Ovary (tissue), 10 donors: ENCODE measurements at places on chromosomes 3 and 15.
A peak's percentile ranks its signal among the peaks of the same experiment; 100 is the strongest.

DNA sequence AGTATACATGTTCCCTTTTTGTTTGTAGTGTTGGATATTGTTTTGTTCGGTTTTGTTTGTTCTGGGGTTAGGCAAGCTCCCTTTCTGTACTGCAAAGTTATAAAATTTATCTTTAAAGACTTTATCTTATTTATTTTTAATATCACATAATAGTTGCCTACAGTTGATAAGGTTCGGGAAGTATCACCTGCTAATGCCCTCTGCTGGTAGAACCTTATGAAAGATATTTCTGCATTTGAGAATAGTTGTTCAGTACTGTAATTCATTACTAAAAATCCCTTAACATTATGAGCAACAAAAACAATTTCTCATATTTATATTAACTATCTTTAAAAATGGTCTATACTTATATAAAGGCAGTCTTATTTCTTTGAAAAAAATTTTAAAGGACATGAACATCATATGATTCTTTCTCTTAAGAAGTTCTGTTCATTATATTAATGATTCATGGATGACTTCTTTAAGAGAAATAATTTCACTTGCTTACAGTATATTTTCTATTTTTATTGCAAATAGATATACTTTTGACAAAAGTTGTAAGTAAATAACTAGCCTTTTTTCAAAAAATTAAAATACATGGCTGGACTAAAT, 1126.8 kb downstream of the SI start:
- no peak for DNase-seq

DNA sequence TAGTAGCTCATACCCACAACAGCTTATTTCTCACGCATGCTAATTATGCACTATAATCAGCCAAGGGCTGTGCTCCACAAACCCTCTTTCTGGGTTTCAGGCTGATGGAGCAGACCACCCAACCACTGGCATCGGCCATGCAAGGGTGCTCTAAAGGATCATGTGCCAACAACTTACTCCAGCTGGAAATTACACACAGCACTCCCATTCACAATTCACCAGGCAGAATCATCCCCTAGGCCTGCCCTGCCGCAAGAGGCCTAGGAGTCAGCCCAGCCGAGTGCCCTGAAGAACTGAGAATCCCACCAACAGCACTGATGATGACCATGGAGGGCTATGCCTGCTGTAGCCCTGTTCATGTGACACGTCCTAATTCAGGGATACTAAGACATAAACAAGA, 216.2 kb upstream of the CHRNA7 start:
- DNase-seq: no peak

GRCh38 chr3:171261487-171261886, 198.7 kb downstream of the TNIK start:
- no peak for DNase-seq

DNA sequence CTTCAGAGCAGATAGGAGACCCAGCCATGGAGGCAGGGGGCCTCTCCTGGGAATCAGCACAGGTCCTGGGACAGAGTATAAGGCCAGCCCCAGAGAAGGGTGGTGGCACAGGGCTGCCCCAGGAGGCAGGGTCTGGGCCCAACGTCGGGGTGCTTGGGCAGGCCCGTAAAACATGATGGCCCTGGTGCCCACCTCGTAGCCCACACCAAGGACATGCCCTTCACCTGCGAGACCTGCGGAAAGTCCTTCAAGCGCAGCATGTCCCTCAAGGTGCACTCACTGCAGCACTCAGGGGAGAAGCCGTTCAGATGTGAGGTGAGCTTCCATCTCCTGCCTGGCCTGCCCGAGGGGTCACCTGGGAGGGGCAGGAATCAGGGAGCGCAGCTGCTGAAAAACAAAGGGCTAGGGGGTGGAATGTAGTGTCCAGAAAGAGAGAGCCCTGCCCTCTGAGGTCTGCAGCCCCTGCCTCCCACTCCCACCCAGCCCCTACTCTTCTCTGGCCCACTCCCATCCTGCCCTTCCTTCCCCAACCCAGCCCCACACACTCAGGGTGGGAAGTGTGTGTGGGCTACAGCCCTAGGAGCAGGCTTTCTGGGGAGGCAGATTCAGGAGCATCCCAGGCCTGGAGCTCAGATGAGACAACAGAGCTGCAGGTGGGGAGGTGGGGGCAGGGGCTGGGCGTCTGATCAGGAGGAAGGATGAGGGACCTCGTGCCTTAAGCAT, 9.5 kb downstream of the ZBTB47 start:
- no peak for DNase-seq

DNA sequence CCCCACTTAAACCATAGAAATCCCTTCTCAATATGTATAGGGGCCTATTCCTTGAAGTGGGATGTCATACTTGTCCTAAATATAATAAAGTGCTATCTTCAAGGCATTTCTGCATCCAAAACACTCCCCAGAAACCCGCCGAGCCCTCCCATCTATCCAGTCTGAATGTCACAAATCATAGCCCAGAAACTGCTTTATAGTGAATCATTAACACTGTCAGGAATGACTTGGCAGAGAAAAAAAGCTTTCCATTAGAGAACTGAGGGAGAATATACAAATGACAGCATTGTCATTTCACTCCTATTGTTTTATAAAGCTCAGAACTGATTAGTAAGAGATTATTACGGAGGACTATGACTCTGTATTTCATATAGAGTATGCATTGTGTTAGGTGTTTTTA, 48.4 kb upstream of the MEIS2 start:
- DNase-seq: no peak

DNA sequence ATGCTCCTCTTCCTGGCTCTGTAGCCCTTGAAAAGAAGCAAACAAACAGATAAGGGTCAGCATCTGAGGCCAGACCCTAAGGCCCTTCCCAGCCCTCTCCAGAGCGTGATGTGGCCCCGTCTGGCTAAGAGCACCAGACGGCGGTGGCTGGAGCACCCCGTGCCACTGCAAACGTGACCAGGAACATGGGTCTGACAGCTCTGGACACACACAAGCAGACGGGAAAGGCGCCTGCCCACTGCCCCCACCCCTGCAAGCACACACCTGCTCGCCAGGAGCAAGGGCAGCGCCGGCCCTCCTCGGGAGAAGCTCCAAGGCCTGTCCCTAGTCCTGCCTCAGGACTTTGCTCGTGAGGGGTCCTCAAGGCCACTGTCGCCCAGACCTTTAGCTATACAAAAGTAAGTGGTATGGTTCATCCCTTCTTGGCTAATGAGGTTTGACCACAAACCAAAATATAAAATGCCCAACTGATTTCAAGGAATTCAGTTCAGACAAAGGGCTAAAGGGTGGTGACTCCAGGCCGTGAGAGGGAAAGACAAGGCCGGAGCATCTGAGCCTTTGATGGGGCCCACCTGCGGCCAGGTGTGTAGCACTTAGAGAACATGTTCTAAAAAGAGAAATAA, 90.4 kb downstream of the XXYLT1 start:
- no peak for DNase-seq

GRCh38 chr3:136434429-136434828, 184.3 kb downstream of the PCCB start:
- DNase-seq: no peak

- peak; percentile 30 for DNase-seq
Observed at GRCh38 chr15:48392356-48392755, 61.1 kb downstream of the DUT start.

- no peak for DNase-seq
Observed at GRCh38 chr3:138718849-138719248, 110.3 kb downstream of the FAIM start.

GRCh38 chr15:40931300-40932142, 2.4 kb downstream of the DLL4 start:
- no peak for DNase-seq

DNA sequence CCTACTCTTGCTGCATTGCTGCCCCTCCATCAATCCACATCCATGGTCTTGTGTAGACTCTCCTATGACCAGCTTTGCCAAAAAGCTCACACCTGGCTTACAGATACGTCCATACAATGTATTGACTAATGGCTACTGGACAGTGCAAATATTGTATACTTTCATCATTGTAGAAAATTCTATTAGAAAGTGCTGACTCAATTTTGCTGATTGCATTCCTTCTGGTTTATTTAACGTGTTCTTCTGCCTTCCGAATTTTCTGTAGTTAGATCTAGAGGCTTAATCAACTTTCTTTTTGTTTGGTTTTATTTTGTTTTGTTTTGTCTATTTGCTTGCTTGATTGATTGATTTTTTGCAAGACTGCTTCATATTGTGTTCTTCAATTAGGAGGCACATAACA, 29.8 kb upstream of the CNOT10 start:
- DNase-seq: no peak

DNA sequence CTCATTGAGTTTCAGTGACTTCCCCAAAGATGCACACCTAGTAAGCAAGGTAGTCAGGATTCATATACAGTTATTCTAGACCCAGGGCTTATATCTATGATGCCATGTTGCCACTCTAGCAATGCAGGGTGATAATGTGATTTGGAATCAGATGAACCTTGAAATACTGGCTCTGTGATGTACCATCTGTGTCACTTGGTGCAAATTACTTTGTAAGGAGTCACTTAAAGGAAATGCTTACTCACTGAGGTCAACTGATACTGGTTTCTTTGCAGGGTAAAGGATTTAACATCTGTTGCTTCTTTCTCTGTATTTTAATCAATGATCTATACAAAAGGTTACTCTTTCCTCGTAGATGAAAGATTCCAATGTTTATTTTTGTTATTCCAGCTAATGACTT, 10.8 kb downstream of the ASB14 start:
- DNase-seq: no peak

- peak; percentile 34 for DNase-seq
Observed at GRCh38 chr3:71131375-71132314, 451.9 kb downstream of the FOXP1 start.

- DNase-seq: no peak
Observed at GRCh38 chr15:90241343-90242192, 7.6 kb downstream of the GDPGP1 start.
